Astrocyte of the spinal cord (primary cell): ENCODE measurements at places on chromosomes 11 and 22.

DNA sequence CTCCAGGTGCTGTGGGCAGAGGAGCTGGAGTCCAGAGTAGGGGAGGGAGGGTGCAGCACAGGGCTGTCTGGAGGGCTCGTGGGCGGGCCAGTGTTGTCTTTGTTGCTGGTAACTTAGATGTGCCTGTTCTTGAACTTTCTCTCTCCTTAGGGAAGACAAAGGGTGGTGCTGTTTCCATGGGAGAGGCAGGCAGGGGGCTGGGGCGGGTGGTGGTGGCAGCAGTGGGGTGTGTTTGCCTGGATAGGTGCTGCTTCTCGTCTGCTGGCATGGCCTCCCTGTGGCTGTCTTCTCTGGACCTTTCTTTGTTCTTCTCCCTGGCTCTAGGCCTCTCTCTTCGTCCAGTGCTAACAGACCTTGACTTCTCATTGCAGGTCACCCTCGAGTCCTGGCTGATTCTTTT is 8.5 kb downstream of the SIDT2 start:
- no peak for DNase-seq

- DNase-seq: no peak
Observed at GRCh38 chr11:35210876-35211546, 72.0 kb downstream of the CD44 start.

GRCh38 chr11:42243385-42243784 is 783.9 kb upstream of the LRRC4C start:
- no peak for DNase-seq

DNA sequence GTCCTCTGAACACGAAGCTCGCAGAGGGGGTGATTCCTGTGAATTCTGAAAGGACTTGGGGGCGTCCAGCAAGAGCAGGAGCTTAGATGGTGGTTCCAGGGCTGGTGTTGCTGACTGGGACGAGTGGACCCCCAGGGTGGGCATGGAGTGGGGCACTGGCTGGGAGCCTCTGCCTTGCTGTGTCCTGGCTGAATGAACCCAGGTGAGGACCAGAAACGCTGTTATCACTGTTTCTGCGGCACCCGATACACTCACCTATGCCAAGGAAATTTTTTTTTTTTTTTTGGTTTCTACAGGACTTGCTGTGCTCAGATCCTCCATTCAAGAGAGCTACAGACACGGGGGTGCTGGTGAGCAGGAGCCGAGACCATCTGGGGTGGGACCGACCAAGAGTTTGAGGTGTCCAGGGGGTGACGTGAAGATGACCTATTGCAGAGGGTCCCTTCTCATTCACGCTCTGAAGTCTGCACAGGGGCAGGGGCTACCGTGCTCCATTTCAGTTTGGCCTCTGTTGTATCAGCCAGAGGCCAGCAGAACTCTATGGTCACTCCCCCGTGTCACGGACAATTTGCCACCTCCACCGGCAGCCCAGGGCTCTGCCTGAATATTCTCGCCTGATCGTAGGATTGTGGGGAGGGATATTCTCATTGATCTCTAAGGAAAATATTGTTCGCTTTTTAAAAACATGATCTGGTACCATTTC is 3.6 kb downstream of the SMIM38 start:
- no peak for DNase-seq

GRCh38 chr11:123603666-123604065 is 50.8 kb downstream of the SCN3B start:
- DNase-seq: no peak

DNA sequence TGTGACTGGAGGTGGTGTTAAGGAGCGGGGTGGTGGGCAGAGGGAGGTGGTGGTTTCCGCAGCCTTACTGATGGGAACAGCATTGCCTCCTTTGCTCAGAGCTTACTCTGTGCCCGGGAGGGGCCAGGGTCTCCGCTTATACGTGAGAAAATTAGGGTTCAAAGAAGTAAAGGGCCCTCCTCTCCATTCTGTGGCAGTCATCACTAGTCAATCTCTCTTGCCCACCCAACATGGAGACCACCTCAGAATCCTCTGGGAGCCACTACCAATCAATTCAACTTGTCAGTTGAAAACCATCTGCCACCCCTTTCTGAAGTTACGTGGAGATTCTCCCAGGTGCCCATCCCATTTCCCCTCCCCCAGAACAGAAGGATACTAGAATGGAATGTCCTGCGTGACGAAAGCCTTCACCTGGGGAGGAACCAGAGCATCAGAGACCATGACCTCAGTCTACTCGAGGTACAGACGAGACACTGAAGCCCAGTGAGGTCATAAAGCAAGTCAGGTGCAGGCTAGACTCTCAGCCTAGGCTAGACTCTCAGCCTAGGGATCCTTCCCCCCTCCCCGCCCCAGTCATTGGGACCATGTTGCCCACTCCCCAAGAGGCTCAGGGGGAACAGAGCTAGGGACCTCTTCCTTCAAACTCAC is 2.0 kb downstream of the SELENOM start:
- DNase-seq: no peak

DNA sequence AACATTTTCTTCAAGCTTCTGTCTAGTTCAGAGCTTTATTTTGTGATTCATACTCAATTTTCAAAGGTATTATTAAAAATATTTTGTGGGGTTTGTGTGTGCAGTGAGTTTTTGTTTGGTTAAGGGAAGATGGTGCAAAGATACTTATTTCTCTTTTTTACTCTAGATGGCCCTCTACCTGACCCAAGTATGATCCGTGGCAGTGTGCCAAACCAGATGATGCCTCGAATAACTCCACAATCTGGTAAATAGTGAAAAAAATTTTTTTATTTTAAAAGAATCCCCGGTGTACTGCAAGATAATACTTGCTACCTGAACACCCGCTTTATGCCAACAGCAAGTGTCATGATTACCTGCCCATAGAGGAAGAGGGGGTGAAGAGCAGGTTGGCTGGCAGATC is 54.2 kb downstream of the EP300 start:
- DNase-seq: no peak

DNA sequence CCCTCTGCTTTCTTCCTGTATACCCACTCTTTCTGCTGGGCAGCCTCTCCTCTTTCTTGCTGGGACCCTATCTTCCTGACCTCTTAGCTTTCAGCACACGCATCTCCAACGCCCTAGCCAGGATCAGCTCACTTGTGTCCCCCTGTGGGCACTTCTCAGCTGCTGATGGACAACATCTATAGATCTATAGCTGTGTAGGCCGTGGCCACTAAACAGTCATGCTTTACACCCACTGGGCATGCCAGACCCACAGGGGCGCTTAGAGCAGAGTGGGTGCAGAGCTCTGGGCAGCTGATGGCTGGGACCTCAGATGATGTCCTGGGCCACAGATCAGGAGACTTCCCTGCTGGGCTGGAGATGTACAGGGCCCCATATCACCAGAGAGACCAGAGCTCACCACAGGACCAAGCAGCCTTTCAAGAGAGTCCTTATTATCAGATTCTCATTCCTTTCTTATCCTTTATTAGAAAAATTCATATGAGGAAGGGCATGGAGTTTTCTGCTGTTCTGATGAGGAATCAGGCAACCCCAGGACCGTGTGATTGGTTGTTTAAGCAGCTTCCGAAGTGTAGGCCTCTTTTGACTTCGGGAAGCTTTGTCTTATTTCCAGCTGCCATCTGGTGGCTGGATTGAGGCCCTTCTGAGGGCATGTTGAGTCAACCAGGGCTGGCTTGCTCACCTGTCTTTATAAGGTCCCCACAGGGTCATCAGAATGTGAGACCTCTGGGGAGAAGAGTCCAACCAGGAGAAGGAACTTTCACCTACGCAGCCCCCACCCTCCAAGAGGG is 60.5 kb downstream of the OSBP2 start:
- DNase-seq: peak; percentile 79

DNA sequence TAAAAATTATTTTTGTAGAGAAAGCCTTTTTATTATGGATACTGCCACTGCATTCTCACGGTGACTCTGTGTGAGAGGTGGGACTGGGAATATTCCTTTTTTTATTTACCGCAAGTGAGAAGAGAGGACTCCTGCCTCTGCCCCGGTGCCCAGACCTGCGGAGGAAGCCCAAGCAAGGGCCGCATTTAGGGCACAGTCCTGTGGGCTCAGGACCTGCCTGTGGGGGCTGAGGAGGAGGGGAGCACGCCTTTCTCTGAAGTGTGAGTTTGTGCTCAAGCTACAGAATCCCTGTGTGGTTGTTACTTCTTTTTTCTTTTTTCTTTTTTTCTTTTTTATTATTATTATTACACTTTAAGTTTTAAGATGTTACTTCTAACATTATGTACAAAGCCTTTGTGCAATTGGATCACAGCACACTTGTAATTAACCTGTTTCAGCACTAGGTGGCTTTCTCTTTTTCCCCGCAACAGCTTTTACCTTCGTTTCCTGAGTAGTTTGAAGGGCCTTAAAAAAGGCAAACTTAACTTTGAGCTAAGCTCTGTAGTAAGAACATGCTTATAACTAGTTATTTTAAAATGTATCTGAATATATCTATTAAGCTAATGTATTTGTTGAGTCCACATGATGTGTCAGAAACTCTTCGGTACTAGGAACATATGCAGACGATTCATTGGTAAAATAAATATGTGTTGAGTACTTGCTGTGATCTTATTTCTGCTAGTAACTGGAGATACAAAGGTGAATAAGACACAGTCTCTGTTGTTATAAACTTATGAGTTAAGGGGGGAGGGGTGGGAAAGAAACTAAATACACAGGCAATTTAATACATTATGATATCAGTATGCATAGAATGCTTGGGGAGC is 18.3 kb downstream of the AMOTL1 start:
- DNase-seq: peak; percentile 71

DNA sequence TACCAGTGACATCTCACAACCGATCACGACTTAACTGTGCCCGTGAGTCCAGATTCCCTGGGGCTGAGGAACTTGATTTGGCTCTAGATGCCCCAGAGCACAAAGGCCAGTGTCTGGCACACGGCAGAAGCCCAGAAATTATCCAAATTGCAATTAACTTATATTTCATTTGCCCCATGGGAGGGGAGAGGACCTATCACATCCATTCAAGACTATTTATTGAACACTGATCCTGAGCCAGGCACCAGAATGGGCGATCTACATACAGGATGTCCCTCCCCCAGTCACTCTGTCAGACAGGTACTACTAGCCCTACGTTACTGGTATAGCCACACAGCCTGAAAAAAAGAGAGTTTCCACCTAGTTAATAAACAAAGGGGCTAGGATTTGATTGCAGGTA is 5.1 kb downstream of the DNAL4 start:
- DNase-seq: no peak

DNA sequence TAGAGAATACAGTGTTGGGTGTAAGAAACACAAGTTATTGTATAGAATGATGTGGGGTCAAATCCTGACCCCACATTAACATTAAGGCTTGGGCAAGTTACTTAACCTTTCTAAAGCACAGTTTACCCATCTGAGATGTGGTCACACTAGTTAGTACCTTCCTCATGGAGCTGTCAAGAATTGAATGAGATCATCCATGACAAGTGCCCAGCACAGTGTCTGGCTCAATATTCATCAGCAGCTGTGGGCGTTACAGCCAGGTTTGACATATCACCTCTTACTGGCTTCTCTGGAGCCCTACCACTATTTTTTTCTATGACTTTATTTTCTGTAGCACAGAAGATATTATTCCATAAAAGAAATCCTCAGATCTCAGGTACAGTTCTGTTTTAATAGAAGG is 57.2 kb downstream of the SC5D start:
- no peak for DNase-seq

- DNase-seq: peak; percentile 26
Observed at GRCh38 chr11:45259592-45259991, 26.5 kb downstream of the SYT13 start.

DNA sequence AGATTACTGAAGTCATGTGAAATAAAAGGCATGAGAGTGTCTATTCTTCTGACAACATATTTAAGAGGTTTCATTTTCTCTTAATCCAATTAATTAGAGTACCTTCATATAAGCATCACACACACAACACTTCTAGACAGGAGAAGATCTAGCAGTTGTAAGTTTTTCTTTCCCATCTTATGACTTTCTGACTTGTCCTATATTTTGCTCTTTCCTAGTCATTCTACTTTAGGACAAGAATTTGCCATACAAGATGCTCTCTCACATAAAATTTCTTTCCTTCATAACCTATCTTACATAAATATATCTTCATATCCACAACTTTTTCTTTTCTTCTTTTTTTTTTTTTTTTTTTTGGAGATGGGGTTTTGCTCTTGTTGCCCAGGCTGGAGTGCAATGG is 118.3 kb upstream of the SERPIND1 start:
- DNase-seq: no peak

DNA sequence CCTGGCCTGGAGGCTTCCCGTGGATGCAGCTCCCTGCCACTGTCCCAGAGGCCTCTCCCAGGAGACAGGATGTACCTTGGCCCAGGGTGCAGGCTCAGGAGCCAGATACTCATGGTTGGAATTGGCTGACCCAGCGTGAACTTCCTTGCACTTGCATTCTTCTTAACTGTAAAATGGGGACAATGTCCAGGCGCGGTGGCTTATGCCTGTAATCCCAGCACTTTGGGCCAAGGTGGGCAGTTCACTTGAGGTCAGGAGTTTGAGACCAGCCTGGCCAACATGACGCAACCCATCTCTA is 20.1 kb upstream of the ST3GAL4 start:
- no peak for DNase-seq

GRCh38 chr22:36247955-36248354 is 5.0 kb upstream of the APOL1 start:
- DNase-seq: no peak

DNA sequence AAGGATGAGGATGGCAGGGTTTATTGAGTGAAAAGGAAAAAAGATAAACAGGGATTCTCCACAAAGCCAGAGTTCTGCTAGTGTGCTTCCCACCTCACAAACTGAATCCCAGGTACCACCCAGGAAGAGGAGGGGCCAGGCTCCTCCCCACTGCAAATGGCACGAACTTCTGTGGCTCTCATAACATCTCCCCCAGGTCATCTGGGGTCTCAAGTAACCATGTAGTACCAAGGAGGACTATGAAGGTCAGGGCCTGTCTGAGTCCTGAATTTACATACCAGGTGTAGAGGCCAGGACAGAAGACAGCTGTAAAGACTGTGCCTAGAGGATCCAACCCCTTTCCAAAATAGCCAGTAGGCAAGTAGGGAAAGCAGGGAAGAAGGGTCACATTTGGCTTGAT is 25.7 kb upstream of the GNAZ start:
- no peak for DNase-seq

GRCh38 chr11:31141789-31142188 is 227.8 kb downstream of the DCDC1 start:
- DNase-seq: no peak

DNA sequence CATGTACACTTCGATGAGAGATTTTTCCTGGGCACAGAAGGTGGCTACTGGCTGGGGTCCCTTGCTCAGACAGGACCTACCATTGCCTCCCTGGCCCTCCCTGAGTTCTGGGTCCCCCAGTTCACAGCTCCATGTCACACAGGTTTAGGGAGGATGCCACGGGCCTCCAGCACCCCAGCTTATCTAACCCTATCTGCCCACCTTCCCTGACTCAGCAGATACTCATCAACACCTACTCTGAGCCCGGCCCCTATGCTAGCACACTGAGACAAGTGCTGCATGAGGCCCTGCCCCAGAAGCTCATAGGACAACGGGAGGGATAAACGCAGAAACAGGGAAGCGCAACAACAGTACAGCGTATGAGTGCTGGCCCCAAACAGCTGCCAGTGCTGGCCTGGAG is 9.6 kb downstream of the NAGA start:
- DNase-seq: no peak

GRCh38 chr11:117910941-117911655 is 18.1 kb downstream of the TMPRSS13 start:
- no peak for DNase-seq
